Sciatic nerve (tissue), 2 donors: ENCODE measurements at places on chromosomes 11 and 22. TPM values are rescaled to one million over a fixed set of nuclear protein-coding genes. Genes with fewer than 3 reads are reported as not detected.

Gene AKIP1
- 14.7 TPM for total RNA-seq

Gene SNRPD3
- total RNA-seq, result 48.2 TPM

Gene FAM181B
- 3.7 TPM for total RNA-seq

Gene LSP1
- total RNA-seq, result 89.6 TPM

Gene RGL4
- total RNA-seq, result 1.2 TPM

Gene NELL1
- 0.18 TPM for total RNA-seq

Gene OR51I1
- not detected for total RNA-seq

Gene ZNF195
- total RNA-seq, result 21.0 TPM

Gene PGR
- 2.5 TPM for total RNA-seq

Gene DUSP8
- 8.9 TPM for total RNA-seq

Gene ANO5
- 1.2 TPM for total RNA-seq

Gene ROBO4
- total RNA-seq, result 34.4 TPM

Gene SPA17
- 2.5 TPM for total RNA-seq

Gene MPZL3
- total RNA-seq, result 2.7 TPM

Gene PTPRCAP
- total RNA-seq, result 4.2 TPM

Gene RAG1
- total RNA-seq, result 0.67 TPM

Gene IL10RA
- total RNA-seq, result 29.5 TPM

Gene FGF4
- 9.2 TPM for total RNA-seq

Gene APOL5
- total RNA-seq, result not detected

Gene OR52N4
- 0.85 TPM for total RNA-seq

Gene GGTLC3
- total RNA-seq, result not detected

Gene KREMEN1
- 21.5 TPM for total RNA-seq

Gene KRTAP5-4
- total RNA-seq, result not detected

Gene OR2AT4
- total RNA-seq, result 2.0 TPM

Gene HTR3B
- not detected for total RNA-seq

Gene SYT12
- 0.71 TPM for total RNA-seq

Gene PYGM
- 8.1 TPM for total RNA-seq

Gene TTC36
- 0.71 TPM for total RNA-seq

Gene DCDC1
- total RNA-seq, result 1.2 TPM

Gene APOBEC3C
- total RNA-seq, result 25.1 TPM

Gene KCNJ1
- total RNA-seq, result 0.13 TPM

Gene ARRB1
- 70.8 TPM for total RNA-seq

Gene EML3
- 113 TPM for total RNA-seq

Gene ASPHD2
- 1.2 TPM for total RNA-seq

Gene OR56A1
- 0.13 TPM for total RNA-seq

Gene MPPED1
- 2.5 TPM for total RNA-seq

Gene BACE1
- total RNA-seq, result 30.8 TPM

Gene FIBIN
- 54.1 TPM for total RNA-seq

Gene MS4A12
- total RNA-seq, result not detected

Gene B4GAT1
- 49.3 TPM for total RNA-seq

Gene SCGB1D2
- not detected for total RNA-seq

Gene GLB1L3
- total RNA-seq, result not detected

Gene VPREB3
- total RNA-seq, result not detected

Gene MOV10L1
- 1.6 TPM for total RNA-seq

Gene C1QTNF4
- 5.0 TPM for total RNA-seq

Gene CBX7
- 115 TPM for total RNA-seq

Gene KRTAP5-1
- total RNA-seq, result not detected

Gene IRAG1
- 9.6 TPM for total RNA-seq

Gene ZNF215
- total RNA-seq, result 0.80 TPM

Gene FGF3
- not detected for total RNA-seq

Gene TSPAN32
- 7.3 TPM for total RNA-seq

Gene BUD13
- 16.9 TPM for total RNA-seq

Gene CRYBB2
- total RNA-seq, result not detected

Gene HBB
- 16,523 TPM for total RNA-seq

Gene AIFM3
- 2.1 TPM for total RNA-seq

Gene SLC22A25
- total RNA-seq, result not detected
